ENCODE measurements at places on chromosomes 13 and 19.

DNA sequence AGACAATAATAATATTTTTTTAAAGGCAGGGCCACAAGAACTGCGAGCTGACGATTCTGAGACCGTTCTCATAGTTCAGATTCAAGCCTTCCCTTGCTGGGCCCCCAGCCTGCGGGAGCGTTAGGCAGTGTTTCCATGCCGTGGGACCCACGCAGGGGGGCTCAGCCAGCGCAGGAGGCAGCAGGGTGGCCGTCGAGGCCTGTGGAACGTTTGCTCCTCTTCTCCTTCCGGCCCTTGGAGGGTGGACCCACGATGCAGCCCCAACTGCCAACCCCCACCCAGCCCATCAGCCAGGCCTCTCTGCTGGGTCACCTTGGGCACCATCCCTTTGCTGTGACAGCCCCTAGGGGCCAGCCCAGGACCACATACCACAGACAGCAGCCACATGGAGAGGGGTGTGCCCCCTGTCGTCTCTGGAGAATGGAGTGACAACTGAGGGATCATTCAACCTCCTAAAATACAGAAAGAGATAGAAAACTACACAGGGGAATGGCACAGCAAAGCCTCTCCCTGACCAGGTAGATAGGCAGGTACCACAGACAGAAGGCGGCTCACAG, 46.8 kb downstream of the PDCD5 start:
- no peak for DNase-seq

GRCh38 chr19:17156947-17157302, 58.2 kb upstream of the USE1 start:
- no peak for DNase-seq

GRCh38 chr13:37878496-37878895, 8.9 kb upstream of the TRPC4 start:
- DNase-seq: no peak

GRCh38 chr19:362683-363082, 18.1 kb upstream of the MIER2 start:
- DNase-seq: no peak
